ENCODE measurements at places on chromosomes 5 and 9. TPM values are rescaled to one million over a fixed set of nuclear protein-coding genes. Genes with fewer than 3 reads are reported as not detected.
A peak's percentile ranks its signal among the peaks of the same experiment; 100 is the strongest.

- DNase-seq, result no peak
Observed at GRCh38 chr5:155434681-155435080, 421.1 kb downstream of the KIF4B start.

DNA sequence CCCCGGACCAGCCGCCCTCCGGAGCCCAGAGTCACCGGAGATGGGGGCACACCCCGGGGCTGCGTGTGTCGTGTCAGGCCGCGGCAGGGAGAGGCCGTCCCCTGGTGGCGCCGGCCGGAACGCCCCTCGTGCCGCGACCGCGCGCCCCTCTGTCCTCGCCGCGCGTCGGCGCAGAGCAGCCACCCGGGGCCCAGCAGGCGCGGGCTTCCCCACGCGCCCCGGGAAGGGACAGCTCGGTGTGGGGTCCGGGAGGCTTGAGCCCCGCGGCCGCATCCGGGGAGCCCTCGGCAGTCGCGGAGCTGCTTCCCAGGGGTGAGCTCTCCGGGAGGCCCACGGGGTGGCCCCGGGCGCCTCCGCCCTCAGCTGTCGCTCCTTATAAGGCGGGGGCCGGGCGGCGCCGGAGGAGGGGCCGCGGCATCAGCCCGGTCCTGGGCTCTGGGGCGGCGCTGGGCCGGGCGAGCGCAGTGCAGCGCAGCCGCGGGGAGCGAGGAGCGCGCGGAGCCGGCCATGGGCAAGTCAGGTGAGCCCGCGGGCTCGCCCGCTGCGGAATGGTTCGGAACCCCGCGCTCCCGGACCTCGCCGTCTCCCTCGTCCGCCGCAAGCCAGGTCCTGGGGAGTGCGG is at the start of gene GLIPR2:
Gene GLIPR2, plus strand, starts transcription at position 462 of the 622 bp plus-strand sequence. Its CDS starts 46 bp downstream, at position 508.
- peak; percentile 47 for DNase-seq

DNA sequence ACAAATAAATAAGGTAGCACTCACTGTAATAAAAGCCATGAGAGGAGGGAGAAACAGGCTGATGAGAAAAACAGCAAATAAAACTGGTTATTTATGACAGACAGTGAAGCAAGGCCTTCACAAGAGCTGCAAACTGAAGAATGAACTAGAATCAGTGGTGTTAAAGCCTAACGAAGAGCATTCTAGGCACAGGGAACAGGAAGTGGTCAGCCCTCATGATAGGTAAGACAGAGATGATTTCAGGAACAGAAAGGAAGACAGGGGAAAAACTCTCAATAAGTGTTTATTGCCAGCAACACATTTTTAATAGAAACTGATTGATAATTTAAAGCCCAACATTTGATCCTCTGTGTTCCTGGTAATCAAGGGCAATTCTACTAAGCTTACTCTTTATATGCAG is 124.5 kb downstream of the EDIL3 start:
- no peak for DNase-seq

DNA sequence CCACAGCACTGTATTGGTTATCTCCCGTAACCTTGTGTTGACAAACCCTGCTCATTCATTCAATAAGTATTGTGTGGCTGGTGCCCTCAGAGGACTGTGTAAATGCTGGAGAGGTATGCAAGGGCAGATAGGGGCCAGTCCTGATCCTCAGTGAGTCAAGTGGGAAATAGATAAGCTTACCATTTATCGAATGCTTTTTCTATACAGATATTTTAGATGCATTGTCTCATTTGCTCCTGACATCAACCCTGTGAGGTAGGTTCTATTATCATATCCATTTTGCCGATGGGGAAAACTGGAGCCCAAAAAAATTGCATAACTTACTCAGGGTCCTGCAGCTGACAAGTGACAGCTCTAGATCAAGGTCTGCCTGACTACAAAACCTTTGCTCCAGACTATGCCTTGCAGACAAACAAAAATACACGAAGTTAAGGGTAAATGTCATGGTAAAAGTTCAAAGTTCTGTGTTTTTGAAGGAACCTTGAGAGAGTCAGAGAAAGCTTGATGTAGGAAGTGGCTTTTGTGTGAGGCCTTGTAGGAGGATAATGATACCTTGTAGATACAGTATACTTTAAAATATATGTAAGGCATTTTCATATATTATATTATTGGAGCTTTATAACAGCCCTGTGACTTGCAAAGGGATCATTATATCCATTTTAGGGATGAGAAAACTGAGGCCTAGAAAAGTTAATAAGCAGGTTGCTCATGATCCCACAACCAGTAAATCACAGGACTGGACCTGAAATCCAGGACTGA is 22.7 kb downstream of the CYFIP2 start:
- DNase-seq, result no peak

- no peak for DNase-seq
Observed at GRCh38 chr5:172044631-172045314, 38.3 kb upstream of the FBXW11 start.

GRCh38 chr5:15373151-15373550 is 126.8 kb upstream of the FBXL7 start:
- DNase-seq, result no peak

DNA sequence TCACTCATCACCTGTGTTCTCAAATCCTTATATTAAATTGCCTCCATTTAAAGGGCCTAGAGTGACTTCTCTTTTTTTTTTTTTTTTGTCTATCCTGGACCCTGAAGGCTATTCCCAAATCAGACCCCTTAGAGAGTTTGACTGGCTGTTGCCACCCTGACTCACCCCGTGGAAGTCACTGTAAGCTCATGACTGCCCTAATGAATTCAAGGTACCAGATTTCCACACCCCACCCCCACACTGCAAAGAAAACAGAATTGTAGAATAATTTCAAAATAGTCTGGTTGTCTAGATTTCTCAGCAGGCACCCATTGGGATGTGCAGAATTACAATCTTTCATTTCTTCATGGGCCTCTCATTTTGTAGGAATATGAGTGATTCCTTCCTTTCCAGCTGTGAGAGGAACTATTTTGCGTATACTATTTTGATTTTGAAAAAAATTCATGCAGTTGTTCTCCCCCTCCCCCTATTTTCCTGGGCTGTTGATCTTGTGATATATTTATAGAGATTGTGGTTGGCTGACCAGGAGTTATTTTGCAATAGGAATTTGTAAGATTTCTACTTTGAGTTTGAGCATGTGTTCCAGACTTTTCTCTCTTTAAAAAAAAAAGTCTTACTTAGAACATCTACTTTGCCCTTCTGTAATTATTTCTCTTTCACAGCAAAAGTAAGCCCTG is 79.1 kb downstream of the ZNF618 start:
- DNase-seq, result no peak

DNA sequence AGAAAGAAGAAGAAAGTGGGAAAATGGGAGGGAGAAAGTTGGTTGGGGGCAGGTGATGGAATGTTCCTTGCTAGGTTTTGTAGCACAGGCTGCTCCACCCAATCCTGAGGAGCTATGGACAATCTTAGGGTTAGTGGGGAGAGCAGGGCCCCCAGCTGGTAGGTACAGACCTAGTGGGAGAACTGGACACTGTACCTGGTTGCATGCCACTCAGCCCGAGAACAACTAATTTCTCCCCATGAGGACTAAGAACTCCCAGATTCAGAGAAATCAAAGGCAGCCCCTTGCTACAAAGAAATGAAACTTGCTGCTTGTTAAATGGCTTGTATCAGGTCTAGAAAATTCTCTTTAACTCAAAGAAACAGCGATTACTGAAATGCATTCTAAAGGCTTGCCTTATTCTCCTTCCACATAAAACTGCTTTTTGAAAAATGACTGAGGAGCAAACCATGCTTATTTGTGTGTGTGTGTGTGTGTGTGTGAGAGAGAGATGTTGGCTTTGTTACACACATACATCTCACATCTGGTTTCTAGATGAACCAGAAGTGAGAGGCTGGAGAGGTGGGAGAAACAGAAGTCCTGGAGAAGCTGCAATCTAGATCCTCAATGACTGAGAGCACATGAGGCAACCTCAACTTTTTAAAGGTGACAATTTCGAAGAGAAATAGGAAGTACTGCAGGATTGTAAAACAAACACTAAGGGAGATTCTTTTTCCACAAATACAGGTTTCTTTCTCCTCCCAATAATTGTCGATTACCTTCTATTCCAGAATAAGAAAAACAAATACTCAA is 28.9 kb downstream of the FYB1 start:
- DNase-seq, result no peak

GRCh38 chr5:148230240-148230639 is 8.1 kb upstream of the MARCOL start:
- DNase-seq, result no peak

GRCh38 chr9:4592295-4592694 is 69.8 kb upstream of the PLPP6 start:
- DNase-seq, result no peak

DNA sequence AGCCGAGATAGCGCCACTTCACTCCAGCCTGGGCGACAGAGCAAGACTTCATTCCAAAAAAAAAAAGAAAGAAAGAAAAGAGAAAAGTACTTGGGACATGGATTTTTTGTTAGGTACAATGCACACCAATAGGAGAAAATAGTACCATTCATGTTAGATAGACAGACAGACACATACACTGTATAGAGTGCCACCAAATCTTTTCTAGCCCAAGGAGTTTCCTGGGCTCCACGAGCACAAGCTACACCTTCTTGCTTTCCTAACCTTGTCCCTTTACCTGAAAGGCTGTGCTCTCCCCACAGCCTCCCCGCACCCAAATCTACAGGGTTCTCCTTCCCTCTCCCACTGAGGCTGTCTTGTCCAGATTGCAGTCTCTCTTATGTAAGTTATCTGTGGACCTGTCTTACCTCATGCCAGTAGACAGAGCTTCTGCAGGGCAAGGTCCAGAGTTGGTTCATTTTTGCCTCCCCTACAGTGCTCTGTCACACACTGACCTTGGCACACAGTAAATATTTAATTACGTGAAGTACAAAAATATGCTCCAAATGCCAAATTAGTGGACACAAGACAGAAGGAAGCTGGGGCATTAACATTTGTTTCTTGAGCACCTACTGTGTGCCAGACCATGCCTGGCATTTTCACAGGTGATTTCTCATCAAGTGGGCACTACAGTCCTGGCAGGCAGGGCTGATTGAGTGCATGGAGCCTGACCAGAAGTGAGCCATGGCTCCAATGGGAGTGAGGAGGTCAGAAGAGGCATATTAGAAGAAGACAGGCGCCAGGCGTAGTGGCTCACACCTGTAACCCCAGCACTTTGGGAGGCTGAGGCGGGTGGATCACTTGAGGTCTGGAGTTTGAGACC is 5.9 kb downstream of the ALAD start:
- no peak for DNase-seq

GRCh38 chr5:65823845-65824445 is 101.9 kb downstream of the NLN start:
- no peak for DNase-seq

- no peak for DNase-seq
Observed at GRCh38 chr9:130036099-130036498, 6.9 kb downstream of the FNBP1 start.

GRCh38 chr9:125532412-125532811 is 174.6 kb downstream of the MAPKAP1 start:
- no peak for DNase-seq

GRCh38 chr9:80968611-80969010 is 720.7 kb downstream of the TLE1 start:
- no peak for DNase-seq

DNA sequence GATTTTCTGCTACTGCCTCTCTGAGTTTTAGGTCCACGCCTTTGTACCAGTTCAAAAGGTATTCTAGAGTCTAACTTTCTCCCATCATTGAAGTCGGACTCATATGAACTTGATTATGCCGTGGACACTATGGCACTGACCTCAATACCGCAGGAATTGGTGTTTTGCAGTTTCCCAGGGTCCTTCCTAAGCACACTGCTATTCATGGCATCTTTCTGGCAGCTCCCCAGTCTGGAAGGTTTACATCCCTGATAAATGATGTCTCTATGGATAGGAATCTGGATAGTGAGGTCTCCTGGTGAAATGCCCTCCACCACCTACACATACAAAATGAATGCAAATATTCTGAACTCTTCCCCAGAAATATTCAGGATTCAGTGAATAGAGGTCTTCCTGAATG is 422.2 kb downstream of the CTNND2 start:
- no peak for DNase-seq

GRCh38 chr5:66130493-66130892 is 13.6 kb upstream of the SREK1 start:
- DNase-seq, result no peak

GRCh38 chr9:136718345-136719194 is 6.2 kb downstream of the DIPK1B start:
- no peak for DNase-seq

DNA sequence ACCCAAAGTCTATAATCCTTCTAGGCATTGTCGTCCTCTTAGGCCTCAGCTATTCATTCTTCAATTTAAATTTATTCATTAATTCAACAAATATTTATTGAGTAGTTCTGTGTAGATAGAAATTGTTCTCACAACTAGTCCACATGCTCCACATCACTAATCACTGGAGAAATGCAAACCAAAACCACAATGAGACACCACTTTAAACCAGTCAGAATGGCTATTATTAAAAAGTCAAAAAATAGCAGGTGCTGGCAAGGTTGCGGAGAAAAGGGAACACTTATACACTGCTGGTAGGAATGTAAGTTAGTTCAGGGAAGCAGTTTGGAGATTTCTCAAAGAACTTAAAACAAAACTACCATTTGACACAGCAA is 51.1 kb upstream of the TNFSF15 start:
- no peak for DNase-seq

GRCh38 chr5:172858990-172859811 is 25.1 kb downstream of the ERGIC1 start:
- DNase-seq, result no peak

GRCh38 chr9:81898851-81899250 is 29.4 kb upstream of the SPATA31D4 start:
- no peak for DNase-seq

DNA sequence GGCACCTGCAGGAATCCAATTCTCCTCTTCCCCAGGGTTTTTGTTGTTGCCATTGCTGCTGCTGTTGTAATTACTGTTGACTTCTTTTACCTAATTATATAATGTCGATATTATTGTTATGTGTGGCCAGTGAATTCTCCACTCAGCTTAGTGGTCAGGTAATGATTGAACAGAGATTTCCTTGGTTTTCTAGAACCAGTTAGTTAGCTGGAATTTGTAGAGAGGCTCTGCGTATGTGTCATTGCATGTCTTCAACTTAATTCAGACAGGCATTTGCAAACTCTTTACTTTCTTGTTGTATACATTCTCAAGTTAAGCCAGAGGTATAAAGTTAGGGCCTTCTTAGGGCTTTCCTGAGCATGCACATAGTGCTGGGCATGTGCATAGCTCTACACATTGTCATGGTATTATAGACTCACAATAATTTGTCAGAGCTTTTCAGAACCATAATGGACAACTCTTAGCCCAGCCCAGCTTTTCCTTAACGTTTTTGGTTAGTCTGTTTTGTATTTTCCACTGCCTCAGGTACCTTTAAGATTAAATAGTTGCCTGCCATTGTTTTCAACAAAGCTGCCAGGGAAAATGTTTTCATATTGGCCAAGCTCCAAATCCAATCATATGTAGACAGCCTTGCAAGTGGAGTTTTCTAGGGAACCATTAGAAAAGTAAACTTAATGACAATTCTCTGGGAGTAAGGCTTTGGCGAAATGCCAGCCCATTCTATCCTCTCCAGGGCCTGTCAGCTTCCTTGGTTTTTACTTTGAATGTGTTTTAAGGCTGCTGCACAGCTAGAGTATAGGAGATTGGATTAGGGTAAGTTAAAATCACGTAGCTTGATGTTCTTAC is 68.1 kb downstream of the UBE2R2 start:
- no peak for DNase-seq

GRCh38 chr5:154762261-154762660 is 7.1 kb downstream of the LARP1 start:
- no peak for DNase-seq

- DNase-seq, result no peak
Observed at GRCh38 chr5:9898319-9898718, 268.2 kb upstream of the TAS2R1 start.

GRCh38 chr5:97297063-97297703 is 114.1 kb upstream of the RIOK2 start:
- DNase-seq, result peak; percentile 25

STPG3 gene
- total RNA-seq, result not detected

CFAP157 gene
- 1.3 TPM for total RNA-seq

NRARP gene
- 24.0 TPM for total RNA-seq

TAF11L5 gene
- not detected for total RNA-seq

CBY3 gene
- not detected for total RNA-seq
